ENCODE measurements at places on chromosomes 11 and 22.

DNA sequence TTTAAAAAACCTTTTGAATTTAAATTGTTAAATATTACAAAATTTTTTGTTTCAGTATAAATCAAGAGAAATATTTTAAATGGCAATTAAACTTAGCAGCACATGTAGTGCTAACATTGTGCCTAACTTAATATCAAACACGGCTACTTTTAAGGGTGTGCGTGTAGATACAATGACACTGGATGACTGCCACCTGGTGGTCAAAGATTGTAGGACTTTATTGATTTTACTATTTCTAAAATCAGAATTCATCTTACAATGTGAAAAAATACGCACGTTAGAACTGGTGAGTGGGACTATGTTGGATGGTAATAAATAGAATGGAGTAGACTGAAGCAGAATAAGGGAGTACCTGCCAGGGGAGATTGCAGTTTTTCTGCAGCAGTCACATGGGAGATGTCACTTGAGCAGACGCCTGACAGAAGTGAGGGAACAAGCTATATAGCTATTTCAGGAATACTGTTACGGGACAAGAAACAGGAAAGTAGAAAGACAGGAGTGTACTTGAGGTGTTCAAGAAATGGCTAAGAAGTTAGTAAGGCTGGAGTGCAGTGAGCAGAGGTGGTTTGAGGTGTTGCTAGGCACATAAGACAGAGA, 52.9 kb downstream of the UVRAG start:
- DNase-seq: peak; percentile 24

DNA sequence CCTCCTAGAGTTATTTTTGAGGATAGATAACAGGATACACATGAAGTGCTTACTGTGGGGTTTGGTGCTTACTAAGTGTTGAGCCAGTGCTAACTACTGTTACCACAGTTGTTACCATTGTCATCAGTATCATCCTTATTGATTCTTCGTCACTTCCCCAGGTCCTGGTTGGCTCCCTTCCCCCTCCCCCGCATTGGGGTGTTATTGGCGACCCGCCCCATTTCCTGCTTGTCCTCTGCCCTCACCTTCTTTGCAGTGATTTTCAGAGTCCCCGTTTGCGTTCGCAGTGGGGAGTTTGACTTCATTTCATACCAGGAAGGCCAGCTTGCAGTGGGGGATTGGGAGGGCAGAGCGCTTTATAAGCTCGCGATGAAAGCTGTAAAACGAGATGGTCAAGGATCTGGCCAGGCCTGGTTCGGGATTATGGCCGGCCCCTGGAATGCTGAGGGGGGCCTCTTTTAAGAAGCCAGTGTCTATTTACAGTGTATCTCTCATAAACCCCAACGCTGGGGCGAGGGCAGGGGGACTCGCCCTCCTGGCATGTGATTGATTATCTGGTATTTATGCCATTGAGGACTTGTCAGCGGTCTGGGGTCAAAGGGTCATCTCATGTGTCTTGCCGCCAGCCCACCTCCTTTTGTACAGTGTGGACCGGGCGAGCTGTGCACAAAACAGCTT, 84.6 kb upstream of the NNMT start:
- no peak for DNase-seq

DNA sequence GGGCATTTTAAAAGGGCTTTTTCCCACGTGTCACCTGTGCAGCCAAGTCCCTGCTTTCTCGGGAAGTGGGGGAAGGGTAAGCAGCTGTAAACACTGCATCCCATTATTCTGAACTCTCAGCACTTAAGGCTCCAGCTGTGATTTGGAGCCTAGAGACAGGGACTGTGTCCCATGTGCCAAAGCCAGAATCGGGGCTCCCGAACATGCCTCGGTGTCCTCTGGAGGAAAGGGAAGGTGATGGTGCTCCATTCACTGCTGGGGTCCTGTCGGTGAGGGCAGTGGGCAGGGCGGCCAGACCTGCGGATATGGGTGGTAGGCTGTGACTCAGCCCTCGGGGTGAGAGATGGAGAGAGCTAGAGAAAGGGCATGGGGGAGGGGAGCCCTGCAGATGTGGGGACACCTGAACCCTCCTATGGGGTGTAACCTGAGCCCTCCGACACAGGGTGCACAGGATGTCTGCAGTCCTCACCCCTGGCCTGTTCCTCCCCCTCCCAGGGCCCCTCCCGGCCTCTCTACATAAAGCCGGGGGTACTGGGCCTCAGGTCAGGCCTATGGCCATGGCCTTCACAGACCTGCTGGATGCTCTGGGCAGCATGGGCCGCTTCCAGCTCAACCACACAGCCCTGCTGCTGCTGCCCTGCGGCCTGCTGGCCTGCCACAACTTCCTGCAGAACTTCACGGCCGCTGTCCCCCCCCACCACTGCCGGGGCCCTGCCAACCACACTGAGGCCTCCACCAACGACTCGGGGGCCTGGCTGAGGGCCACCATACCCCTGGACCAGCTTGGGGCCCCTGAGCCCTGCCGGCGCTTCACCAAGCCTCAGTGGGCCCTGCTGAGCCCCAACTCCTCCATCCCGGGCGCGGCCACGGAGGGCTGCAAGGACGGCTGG, 31.8 kb downstream of the CAPN1 start:
- no peak for DNase-seq

DNA sequence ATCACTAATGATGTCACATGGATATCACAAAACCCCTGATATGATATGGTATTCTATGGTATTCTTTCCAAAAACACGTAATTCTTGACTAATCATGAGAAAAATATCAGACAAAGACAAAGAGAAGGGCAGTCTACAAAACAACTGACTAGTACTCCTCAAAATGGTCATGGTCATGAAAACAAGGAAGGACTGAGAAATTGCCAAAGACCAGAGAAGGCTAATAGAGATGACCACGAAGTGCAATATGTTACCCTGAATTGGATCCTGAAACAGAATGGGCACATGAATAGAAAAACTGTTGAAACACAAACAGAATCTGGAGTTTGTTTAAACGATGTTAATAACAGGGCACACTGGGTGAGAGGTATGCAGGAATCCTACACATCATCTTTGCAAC, 10.2 kb downstream of the CKAP5 start:
- DNase-seq: no peak

All from stimulated activated CD4-positive, alpha-beta T cell treated with anti-CD3 and anti-CD28 coated beads, Interleukin-1b, Interleukin-23, amount 100 ng/mL, for 24 hours (primary cell).